Activated CD8-positive, alpha-beta memory T cell treated with anti-CD3 and anti-CD28 coated beads, Interleukin-2, amount 10 ng/mL, durations not matched to agents 7 days and 5 days (primary cell): ENCODE measurements at places on chromosomes 6 and 20. TPM values are rescaled to one million over a fixed set of nuclear protein-coding genes. Genes with fewer than 3 reads are reported as not detected.

SPATS1 gene
- not detected for total RNA-seq

DNA sequence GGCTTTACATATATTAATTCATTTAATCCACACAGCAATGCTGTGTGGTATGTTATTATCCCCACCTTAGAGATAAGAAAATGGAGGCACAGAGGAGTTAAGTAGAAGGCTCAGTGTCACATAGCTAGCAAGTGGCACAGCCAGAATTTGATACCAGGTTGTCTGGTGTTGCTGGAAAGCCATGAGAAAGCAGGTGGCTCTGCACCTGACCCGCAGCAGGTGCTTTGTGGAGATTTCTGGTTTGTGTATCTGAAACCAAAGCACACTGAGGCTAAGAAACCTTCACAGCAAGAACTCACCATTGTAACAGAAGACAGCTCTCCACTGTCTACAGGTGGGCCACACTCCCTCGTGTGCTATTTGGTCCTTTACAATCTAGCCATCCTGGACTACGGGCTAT, 7.5 kb downstream of the ELMO2 start:
- no peak overlapping the region for H3K4me3 ChIP-seq
- H3K36me3 ChIP-seq = peaks cover 30% of the 10 kb centered on the region
- no peaks in the 10 kb centered on the region for H3K27me3 ChIP-seq

DNA sequence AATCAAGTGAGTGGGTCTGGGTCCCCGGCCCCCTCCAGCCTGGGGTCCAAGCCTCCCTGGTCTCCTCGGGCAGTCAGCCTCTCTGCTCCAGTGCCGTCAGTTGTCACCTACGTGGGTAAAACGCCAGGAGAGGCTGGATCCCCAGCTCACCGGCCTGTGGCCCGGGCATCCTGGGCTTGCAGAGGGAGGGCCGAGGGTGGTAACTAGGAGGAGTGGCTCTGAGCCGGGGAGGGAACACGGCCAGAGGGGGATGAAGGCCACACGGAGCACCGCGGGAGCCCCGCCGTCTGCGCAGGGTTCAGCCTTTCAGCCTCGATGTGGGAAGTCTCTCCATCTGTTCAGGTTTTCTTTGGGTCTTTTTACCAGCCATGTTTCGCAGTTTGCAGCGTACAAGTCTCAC, 29.5 kb upstream of the BHLHE23 start:
- H3K4me3 ChIP-seq = no peak overlapping the region
- DNase-seq = no peak
- peaks cover 5% of the 10 kb centered on the region for H3K4me1 ChIP-seq

DNA sequence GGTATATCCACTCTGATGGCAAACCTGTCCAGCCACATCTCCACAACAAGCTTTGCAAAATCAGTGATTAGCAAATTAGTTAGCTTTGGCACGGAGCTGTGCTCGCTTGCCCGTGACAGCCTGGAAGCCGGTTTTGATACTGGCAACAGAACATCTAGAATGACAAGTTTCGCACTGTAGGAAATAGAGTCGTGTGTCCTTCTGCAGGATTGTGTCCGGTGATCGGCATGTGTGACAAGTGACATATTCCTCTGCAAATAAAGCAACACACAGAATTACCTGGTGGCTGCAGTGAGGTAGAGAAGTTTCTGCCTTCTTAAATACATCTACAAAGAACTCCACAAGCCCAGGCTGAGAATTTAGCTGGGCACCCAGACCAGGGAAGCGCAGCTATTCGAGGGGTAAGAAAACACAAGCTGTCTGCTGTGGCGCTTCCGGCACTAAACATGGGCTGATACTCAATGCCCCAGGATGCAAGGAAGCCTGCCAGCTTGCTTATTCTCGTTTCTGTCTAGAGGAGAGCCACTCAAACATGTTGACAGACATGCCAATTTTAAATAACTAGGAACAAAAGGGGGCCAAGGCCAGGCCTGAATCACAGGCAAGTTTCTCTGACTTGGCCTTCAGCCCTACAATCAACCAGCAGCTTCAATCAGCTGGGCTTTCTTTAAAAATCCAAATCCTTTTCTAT, 22.2 kb downstream of the EIF2S2 start:
- DNase-seq = no peak
- H3K4me1 ChIP-seq = peaks cover 5% of the 10 kb centered on the region
- no peak overlapping the region for H3K4me3 ChIP-seq

GRCh38 chr6:170160031-170160627, 130.7 kb downstream of the DLL1 start:
- H3K27me3 ChIP-seq = no peaks in the 10 kb centered on the region
- no peaks in the 10 kb centered on the region for H3K4me1 ChIP-seq
- H3K36me3 ChIP-seq = no peaks in the 10 kb centered on the region
- H3K27ac ChIP-seq = no peak overlapping the region

- H3K27ac ChIP-seq = no peak overlapping the region
Observed at GRCh38 chr6:103215847-103216246, 1643.9 kb downstream of the HACE1 start.
